ENCODE measurements at places on chromosomes 4 and X.
A peak's percentile ranks its signal among the peaks of the same experiment; 100 is the strongest.

- peak; percentile 67 for DNase-seq
Observed at GRCh38 chrX:41265615-41266014, 68.3 kb upstream of the DDX3X start.

- no peak for DNase-seq
Observed at GRCh38 chrX:75076429-75076828, 79.7 kb downstream of the ABCB7 start.

DNA sequence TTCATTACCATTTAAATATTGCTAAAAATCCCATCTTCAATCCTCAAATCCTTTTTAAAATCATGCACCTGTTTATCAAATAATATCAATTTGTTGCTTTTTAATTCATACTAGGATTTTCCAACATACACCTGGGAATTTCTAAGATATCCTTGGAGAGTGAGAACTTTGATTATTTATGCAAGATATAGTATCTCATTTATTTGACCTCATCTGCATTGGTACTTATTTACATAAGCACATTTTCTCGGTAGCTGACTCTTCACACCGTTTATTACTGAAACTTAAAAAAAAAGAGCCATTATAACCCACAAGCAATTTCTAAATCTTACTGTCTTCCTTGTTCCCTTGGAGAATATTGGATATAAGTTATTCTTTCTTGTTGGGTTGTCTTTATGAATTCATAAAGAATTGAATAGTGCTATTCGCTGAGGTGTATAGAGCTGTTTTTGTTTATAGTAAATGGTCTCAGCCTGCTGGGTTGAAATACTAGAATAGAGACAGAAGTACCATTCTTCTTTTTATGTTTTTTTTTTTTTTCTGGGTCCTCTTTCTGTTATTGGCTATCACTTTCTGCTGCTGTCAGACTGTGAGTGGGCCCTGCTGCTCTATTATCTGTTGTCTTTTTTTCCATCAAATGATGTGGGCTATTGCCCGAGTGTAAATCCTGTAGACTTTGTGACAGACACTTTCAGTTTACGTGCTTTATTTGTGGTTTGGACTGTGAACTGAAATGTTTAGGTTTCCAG lies 2.9 kb downstream of the UGT8 start:
- no peak for DNase-seq

DNA sequence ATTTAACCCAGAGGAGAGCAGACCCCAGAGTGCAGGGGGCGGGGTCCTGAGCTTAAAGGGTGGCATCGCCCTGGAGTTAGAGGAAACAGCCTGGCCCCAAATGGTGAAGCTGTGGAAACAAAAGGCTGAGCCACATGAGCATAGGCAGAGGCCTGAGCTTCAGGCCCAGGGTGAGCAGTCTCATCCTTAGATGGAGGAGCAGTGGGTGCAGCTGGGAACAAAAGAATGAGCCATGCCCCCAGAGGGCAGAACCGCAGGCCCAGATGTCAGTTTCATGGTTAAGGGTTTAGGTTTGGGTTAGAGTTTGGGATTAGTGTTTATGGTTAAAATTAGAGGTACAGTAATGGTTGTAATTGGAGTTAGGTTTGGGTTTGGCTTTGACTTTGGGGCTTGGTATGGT lies 44.4 kb upstream of the IL9R start:
- no peak for DNase-seq

DNA sequence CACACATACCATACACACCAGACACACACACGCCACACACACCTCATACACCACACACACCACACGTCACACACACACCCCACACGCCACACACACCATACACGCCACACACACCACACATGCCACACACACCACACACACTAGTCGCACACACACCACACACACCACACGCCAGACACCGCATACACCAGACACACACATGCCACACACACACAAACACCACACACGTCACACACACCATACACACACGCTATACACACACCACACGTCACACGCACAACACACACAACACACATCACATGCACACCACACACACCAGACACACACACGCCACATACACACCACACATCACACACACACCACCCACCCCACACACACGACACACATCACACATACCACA lies 32.0 kb downstream of the FAM53A start:
- no peak for DNase-seq

GRCh38 chr4:76582074-76582816 lies 147.2 kb downstream of the SHROOM3 start:
- DNase-seq = no peak

GRCh38 chr4:118739022-118739713 lies 54.0 kb downstream of the METTL14 start:
- DNase-seq = no peak

DNA sequence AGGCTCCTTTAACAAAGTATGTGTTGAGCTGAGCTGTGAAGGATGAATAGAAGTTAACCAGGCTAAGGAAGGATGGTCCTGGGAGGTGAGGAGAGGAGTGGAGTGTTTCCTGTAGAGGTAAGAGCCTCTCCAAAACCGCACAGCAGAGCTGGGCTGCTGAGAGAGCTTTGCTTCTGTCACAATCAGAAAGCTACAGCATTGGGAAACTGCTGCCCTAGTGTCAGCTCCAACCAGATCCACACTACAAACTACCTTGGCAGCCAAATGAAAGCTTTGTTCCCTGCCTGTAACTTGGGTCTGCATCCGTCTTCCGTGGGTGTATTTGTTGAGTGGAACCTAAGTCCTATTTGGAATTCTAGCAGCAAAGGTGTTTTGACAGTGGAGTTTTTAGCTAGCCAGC lies 91.8 kb downstream of the REPS2 start:
- DNase-seq = no peak

GRCh38 chrX:53476371-53476770 lies 42.2 kb upstream of the HSD17B10 start:
- no peak for DNase-seq

DNA sequence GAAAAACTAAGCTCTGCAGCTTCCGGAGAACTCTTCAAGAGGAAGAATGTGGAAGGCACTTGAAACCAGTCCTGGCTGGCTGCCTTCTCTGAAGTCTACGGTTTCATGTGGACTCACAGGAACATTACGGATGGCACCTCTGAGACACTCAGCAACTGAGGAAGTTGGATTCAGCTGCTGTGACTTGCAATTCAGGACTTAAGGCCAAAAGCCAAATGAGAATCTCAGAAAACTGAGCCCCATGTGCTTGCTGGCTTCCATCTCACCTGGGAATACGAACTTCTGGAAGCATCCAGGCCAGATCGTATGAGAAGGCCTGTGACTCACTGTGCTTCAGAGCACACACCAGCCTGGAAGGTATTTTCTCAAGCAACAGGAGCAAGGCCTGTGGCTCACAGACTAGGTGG lies 107.8 kb upstream of the GPC4 start:
- no peak for DNase-seq

DNA sequence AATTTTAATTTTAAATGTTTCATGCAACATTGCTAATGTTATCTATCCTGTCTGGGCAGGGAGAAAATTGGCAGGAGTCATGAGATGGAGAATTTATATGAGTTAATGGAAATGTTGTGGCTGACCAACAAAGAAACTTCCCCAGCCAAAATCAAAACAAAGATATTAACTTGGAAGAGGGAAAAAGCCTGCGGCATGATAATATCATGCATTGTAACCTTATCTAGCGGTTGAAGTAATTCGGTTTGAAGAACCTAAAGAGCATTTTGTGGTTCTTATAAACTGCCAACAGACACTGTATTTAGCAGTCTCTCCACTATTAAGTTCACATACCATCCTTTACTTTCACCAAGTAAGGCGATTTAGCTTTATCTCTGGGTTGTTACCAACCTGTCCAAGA lies 42.3 kb downstream of the DKK2 start:
- no peak for DNase-seq

- DNase-seq = peak; percentile 16
Observed at GRCh38 chrX:56233682-56234081, 1.5 kb downstream of the KLF8 start.

- no peak for DNase-seq
Observed at GRCh38 chr4:100889401-100889800, 371.6 kb upstream of the EMCN start.

DNA sequence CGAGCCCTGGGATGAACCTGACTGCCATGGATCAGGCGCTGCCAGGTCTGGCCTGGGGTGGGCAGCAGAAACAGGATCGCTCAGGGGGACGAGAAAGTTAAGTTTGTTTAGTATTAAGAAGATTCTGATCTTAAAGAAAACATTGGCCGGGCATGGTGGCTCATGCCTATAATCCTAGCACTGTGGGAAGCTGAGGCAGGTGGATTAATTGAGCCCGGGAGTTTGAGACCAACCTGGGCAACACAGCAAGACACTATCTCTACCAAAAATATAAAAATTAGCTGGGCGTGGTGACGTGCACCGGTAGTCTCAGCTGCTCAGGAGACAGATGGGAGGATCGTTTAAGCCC lies 696 bp upstream of the FLNA start:
- no peak for DNase-seq

- no peak for DNase-seq
Observed at GRCh38 chr4:64614276-64614675, 205.0 kb upstream of the TECRL start.

GRCh38 chr4:169899295-169899694 lies 126.9 kb downstream of the MFAP3L start:
- DNase-seq = no peak

DNA sequence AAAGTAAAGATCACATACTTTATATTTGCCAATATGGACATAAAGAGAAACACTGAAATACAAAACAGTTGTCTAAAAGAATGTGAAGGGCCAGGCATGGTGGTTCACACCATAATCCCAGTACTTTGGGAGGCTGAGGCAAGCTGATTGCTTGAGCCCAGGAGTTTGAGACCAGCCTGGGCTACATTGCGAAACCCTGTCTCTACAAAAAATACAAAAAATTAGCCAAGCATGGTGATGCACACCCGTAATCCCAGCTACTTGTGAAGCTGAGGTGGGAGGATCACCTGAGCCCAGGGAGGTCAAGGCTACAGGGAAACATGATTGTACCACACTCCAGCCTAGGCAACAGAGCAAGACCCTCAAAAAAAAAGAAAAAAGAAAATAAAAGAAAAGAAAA lies 11.8 kb downstream of the RBM47 start:
- DNase-seq = no peak

DNA sequence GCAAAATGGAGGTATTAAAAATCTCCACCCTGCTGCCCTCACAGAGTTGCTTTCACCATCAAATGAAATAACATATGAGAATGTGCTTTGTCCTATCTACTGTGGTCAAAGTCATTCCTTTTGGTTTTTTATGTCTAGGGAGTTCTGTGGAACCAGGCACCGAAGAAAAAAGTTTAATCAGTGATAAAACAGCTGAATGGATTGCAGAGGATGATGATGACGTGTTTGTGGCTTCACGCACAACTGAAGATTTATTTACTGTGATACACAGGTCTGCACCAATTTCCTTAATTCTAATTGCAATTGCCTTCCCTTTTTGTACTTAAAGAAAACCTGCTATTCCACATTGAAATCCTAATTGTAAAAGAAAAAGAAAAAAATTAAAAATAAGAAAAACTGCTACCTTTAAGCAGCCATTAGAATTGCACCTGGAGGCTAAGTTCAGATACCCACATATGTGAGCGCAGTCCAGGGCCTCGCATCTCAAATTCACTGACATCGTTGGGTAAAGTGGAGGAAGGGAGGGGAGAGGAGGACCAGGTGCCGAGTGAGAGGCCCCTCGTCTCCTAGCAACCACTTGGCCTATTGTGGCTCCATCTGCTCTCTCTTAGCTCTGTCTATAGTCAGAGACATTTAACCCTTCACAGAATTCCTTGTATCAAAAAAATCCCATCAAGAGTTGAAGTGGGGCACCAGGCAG lies 10.5 kb upstream of the RTL5 start:
- no peak for DNase-seq

DNA sequence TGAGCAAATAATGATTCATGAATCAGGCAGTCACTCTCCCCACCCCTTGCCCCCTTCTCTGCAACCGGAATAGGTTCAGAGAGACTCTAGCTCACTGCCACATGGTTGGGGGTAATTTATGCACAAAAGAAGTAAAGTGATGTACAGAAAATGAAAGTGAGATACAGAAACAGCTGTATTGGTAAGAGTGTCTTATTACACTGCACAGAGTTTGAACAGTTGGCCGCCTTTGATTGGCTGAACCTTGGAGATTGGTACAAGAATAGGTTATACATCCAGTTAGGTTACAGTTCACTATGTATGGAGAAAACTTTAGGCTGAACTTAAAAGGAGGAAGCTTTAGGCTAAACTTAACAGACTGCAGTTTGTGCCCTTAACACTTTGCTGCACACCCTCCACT lies 34.6 kb upstream of the DIAPH2 start:
- DNase-seq = no peak

DNA sequence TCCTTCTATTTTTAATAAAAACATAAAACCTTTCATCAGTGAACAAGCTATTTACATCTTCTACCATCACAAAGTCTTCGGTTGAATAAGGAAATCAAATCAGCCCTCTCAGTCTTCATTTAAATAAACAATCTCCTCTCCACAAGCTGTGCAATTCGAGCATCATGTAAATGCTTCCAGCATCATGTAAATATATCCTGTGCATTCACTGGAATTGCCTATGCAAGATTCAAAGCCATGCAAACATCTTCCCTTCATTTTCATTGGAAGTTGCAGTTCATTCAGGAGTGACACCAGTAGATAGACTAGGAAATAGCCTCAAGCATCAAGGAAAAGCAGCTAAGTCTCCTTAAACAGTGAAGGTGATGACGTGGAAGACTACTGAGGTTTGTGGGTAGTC lies 77.7 kb upstream of the PCDH19 start:
- DNase-seq = no peak

GRCh38 chr4:146981651-146982050 lies 36.0 kb upstream of the TTC29 start:
- DNase-seq = no peak

DNA sequence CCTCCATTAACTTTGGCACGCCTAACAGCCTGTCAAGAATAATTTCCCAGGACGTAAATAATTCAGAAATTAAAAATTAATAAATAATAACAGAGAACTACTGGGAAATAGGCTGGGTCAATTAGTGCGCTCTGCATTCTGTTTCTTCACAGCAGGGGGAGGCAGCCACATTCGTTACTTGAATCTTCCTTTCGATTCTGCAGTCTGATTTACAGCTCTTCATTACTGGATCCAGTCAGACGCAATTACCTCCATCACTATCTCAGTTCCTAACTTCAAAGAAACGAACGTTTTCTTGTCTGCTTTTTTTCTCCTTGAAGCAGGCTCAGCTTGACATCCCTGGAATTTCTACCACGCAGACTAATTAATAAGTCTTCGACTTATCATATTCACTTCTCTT lies 9.0 kb upstream of the RPL34 start:
- no peak for DNase-seq
